CD4-positive, alpha-beta memory T cell (primary cell): ENCODE measurements at places on chromosomes 4 and X.

DNA sequence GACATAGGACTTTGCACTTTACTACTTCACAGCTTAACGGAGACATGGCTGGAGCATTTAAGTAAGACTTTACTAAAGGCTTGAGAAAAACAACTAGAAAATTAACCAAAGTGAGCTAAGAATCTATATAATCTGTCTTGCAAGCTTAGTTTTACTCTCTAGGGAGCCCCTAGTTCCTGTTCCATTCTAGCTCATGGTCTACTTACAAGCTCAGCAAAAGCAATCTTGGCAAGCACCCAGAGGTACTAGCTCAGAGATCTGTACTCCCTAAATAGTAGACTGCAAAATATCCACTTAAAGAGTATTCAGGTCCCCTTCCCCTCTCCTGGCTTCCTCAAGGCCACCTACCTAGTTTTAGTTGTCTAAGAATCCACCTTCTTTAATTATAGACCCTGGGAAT, 469.0 kb downstream of the IDS start:
- no peak for DNase-seq
- no peaks in the 10 kb centered on the region for H3K27me3 ChIP-seq
- no peaks in the 10 kb centered on the region for H3K4me1 ChIP-seq
- H3K4me3 ChIP-seq = no peak overlapping the region
- H3K27ac ChIP-seq = no peak overlapping the region

GRCh38 chr4:11525085-11525484, 96.4 kb upstream of the HS3ST1 start:
- no peak overlapping the region for H3K27ac ChIP-seq
- no peaks in the 10 kb centered on the region for H3K36me3 ChIP-seq
- DNase-seq = no peak
- no peaks in the 10 kb centered on the region for H3K27me3 ChIP-seq
- no peak overlapping the region for H3K4me3 ChIP-seq

DNA sequence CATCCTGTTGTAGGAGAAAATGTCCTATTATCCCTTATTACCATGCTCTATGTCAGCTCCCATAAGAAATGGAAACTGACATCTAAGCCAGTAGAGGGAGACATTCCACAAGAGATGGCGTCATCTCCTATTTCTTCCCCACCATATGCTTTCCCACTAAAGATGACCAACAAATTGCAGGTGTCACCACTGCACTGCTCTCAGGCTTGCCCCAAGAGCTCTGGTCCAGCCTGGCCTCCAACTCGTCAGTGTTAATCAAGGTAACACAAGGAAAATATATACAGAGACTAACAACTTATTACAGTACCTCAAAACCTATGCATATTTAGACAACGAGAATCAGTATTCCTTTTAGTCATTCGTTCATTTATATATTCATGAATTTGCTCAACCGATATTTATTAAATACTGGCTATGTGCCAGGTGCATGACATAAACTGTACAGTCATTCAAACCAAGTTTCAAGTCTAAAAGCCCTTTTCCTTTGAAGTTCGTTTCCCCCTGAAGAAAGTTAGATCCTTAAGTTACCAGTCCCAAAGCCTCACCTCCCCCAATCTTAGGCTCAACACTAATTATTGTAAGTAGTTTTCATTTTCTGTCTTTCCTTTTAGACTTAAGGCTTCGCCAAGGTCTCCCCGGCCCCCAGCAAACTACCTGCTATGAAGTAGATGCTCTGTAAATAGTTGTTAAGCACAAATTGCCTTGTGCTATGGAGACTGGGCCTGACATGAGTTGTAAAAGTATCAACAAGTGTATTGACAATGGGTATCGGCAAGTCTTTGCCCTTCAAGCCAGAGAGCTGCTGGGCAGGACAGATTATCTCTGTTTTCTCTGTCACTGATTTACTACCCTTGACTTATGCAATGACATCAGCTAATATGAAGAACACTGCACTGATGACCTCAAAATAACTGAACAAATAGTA, 3.1 kb upstream of the FGB start:
- no peaks in the 10 kb centered on the region for H3K4me1 ChIP-seq
- no peaks in the 10 kb centered on the region for H3K27me3 ChIP-seq
- H3K4me3 ChIP-seq = no peak overlapping the region
- H3K36me3 ChIP-seq = no peaks in the 10 kb centered on the region
- DNase-seq = no peak

DNA sequence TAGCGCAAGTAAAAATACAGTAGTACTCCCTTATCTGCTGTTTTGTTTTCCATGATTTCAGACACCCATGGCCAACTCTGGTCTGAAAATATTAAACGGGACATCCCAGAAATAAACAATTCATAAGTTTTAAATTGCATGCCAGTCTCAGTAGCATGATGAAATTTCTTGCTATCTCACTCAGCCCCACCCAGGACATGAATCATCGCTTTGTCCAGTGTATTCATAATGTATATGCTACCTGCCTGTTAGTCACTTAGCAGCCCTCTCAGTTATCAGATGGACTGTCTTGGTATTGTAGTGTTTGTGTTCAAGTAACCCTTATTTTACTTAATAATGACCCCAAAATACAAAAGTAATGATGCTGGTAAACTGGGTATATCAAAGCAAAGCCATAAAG, 158.2 kb upstream of the DDIT4L start:
- no peak for DNase-seq
- H3K36me3 ChIP-seq = no peaks in the 10 kb centered on the region
- no peaks in the 10 kb centered on the region for H3K4me1 ChIP-seq
- no peaks in the 10 kb centered on the region for H3K27me3 ChIP-seq
- no peak overlapping the region for H3K4me3 ChIP-seq
- no peak overlapping the region for H3K27ac ChIP-seq

DNA sequence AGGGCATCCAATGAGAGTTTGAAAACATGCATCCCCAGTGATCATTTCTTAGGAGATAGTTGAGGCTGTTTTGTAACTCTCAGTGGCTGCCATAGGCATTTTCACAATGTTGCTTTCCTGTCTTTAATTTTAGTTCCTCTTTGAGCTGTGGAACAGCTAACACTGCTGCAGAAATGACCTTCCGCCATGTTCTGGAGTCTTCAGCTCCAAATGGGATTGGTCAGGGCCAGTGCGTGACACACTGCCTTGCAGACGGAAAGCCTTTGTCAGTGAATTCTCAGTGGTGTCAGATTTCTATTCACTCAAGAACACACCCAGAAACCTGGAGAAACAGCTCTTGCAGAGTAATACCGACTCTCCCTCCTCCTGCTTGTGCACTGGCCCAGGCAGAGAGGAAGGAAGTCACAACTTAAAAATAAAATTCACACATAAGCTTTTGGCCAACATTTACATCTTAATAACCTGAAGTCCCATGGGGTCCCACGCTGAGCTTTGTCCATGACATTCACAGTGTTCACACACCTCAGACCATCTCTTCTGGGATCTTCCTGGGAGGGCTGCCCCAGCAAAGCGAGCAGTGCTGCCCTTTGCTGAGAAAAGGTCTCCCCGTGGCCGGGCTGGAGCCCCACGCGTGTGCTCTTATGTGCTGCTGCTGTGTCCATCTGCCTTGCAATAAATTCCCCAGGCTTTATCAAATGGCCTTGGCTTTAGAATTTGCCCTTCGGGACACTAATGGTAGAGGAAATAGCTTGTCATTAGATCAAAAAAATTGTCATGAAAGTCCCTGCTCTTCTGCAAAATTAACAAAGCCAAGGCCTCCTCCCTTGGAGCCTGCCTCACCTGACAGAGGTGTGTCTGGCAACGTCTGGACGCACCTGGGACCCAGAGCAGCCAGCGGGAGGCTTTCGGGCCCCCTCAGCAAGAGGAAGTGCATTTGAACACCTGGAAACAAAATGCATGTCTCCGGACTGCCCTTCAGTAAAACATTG, 126.8 kb downstream of the IRF2 start:
- H3K36me3 ChIP-seq = no peaks in the 10 kb centered on the region
- no peak overlapping the region for H3K4me3 ChIP-seq
- no peak for DNase-seq
- no peaks in the 10 kb centered on the region for H3K27me3 ChIP-seq
- peaks cover 13% of the 10 kb centered on the region for H3K4me1 ChIP-seq
- no peak overlapping the region for H3K27ac ChIP-seq
